Dorsolateral prefrontal cortex (tissue), 122 donors: ENCODE measurements at places on chromosomes 2 and 18. TPM values are rescaled to one million over a fixed set of nuclear protein-coding genes. Genes with fewer than 3 reads are reported as not detected.

- no peak for DNase-seq
Measured at GRCh38 chr2:127829845-127830246, 18.9 kb upstream of the WDR33 start.

Gene ZC3H8
- total RNA-seq, result 22.4 TPM

Gene ATP6V1B1
- not detected for total RNA-seq

DNA sequence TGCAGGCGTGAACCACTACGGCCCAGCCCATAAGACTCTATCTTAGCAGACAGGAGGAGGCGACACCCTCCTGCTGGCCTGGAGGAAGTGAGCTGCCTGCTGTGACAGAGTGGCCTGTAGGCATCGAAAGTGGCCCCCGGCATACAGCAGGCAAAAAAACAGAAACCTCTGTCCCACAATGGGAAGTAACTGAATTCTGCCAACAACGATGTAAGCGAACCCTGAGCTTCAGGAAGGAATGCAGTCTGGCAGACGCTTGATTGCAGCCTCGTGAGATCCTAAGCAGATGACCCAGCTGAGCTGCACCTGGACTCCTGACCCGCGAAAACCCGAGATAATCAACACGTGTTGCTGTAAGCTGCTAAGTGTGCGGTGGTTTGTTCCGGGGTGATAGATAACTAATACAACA, 13.6 kb downstream of the MRO start:
- DNase-seq, result no peak

DNA sequence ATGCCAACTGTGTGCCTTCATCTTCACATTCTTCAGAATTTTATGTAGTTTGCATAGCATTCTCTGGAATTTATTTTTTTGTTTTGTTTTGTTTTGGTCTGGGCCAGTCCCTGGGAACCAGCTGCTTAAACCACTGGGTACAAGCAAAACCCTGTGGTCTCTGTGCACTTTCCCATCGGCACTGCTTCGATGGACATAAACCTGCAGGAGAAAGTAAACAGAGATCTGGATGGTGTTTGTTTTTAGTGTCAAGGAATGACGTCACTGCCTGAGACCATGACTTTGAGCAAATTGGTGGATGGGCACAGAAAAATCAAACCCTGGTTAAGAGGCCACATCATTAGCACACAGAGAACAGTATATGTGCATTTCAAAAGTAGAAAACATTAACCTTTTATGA, 64.7 kb upstream of the RASGRP3 start:
- no peak for DNase-seq

DNA sequence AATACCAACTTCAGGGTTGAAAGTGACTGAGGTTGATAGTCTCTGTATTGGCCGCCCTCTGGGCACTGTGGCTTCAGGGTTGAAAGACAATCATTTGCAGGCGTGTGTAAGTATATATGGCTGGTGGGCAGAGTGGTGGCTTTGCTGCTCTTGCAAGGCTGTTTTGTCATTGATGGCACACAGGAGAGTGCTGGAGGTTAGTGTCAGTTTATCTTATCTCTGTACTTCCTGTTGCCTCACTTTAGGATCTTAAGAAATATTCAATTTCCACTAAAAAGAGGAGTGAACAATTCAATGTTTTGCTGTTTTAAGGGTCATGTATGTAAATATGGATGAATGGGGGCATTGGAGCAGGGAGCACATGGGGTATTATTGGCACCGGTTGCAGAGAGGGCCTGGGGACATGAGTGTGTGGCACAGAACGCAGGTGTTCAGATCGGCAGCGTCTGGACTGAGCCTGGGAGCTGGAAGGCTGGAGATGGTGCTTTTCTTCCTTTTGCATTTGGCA, 51.5 kb downstream of the NCK2 start:
- no peak for DNase-seq

Gene FEV
- 0.27 TPM for total RNA-seq
